ENCODE measurements at places on chromosomes 3 and 15. TPM values are rescaled to one million over a fixed set of nuclear protein-coding genes. Genes with fewer than 3 reads are reported as not detected.

DNA sequence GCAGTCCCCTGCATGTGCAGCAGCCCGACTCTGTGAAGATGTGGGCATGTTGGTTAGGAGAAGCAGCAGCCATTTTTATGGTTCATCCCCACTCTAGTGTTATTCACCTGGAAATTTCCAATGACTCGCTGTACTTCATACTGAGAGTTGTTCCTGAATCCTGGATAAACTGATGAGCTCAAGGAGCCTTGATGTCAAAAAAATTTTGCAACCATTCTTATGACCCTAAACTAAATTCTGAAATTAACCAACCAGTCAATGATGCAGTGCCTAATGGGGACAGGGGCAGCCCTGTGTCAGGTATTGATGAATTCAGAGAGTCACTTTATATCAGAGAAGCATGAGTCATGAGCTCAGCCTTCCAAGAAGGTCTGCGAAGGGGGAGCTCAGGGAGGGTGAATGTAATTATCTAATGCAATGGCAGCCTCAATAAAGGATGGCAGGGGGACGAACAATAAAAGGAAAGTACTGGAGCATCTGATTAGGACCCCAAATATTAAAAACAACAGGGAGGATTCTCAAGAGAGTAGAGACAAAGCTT is 108.4 kb upstream of the VEPH1 start:
- no peak for DNase-seq

DNA sequence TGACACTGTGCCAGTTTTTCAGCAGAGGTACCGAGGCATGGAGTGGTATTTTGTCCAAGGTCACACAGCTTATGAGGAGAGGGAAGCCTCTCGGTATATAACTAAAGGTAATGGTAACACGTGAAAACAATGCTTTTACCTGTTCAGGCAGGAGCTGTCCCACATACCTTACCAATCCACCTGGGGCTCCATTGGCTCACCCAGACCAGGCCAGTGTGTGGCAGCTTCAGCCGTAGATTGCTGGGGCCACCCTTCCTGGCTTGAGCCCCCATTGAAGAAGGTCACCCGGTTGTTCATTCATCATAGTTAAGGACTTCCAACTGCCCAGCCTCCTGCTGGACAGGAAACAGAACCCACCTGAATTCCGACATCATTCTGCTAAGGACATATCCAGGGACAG is 9.2 kb upstream of the RPP14 start:
- DNase-seq = no peak

- DNase-seq = no peak
These were observed 42.8 kb downstream of the CDCP1 start for GRCh38 chr3:45103334-45103733.

DNA sequence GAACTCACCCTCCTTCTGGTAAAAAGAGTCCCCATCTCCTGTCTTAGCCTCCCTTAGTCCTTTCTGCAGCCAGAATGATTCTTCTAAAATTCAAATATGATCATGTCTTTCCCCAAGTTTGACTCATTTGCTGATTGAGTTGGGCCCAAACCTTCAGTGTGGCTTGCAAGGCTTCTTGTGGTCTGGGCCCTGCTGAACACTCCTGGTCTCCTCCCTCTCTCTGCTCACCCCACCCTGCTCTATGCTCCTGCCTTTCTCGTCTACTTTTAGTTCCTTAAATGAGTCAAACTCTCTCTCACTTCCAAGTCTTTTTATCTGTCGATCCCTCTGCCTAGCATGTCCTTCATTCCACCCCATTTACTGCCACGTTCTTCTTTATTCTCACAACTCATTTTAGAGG is 72.6 kb downstream of the CCR1 start:
- no peak for DNase-seq

GRCh38 chr3:62277986-62278385 is 95.4 kb downstream of the FEZF2 start:
- no peak for DNase-seq

DNA sequence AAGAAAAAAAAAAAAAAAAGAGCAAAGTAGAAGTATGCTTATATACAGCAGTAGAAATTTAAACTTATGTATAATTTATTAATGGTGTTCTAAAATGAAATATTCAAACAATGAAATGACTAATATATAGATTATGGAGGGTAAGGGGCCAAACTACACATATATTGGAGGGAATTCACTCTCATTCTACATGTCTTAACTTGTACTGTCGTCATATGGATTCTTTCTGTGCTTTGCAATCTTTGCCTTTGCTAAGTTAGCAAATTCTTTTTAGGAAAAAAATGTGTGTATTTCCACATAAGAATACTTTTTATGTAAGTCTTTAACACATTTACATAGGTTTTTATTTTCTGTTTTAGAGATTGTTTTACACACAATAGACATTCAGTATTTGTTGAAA is 118.9 kb upstream of the MBNL1 start:
- DNase-seq = no peak

DNA sequence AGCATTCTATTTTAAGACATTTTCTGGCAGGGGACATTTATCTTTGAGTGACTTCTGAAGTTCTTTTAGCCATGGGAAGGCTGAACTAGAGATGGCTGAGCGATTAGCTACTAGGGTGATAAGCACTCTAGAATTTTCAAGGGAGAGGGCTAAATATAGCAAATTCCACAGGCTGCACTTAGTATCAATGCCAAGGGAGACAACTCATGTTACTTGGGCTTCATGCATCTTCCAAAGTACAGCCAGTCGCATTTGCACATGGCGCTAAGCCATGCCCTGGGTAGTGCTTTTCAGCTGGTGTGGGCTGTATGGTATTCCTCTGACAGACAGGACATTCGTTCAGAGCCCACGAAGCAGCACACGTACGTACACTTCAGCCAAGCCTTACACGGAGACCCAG is 69.6 kb downstream of the RYR3 start:
- DNase-seq = no peak

DNA sequence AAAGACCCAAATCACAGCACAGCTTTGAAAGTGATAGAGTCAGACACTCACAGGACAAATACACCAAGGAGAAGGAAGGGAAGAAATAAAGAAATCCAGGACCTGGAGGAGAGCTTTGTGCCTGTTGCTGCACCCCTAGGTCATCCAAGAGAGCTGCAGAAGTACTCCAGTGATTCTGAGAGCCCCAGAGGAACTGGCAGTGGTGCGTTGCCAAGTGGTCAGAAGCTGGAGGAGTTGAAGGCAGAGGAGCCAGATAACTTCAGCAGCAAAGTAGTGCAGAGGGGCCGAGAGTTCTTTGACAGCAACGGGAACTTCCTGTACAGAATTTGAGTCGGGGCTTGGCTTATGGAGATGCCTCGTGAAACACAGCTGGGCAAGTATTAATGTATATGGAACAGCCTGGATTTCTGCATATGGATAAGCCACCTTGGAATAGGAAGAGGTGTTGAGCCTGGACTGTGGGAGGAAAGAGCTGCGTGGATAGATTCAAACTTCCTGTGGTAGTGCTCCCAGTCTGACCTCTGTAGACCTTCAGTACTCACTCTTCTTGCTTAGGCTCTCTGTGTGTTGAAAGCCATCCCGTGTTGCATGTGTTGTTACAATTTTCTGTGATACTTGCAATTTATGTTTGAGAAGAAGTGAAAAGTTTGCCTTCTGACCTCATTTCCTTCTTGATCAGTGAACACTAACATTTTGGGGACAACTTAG is 6.1 kb downstream of the NGRN start:
- no peak for DNase-seq

DNA sequence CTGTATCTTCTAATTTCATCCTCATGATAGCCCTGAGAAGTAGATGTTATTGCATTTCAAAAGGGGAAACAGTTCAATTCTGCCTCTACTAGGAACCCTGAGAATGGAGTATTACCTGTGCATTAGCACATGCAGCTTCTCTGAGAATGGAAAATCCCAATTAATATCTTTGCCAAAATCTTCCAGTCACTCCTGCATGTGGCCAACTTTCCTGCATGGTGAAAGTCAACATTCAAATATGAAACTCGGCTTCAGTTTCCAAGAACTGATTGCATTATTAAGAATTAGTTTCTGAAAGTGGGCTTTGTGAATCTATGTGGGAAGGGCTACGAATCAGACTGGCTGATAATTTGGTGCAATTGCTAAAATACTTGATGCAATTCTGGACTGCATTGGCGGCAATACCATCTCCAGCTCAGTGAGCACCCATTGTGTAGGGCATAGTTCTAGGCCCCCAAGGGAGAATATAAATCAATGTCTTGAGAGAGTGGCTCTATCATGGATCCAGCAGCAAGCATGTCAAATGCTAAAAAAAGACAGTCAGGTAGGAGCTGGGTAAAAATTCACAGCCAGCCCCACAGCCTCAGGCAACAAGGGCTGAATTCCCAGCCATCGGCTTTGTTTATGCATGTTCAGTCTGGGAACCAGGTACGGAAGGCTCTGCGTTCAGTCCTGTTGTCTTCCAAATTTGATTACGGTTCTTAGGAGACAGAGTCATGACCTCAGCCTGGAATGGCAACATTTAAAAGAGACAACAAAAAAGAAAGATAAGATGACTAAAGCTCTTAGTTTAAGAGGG is 18.8 kb upstream of the BCL6 start:
- no peak for DNase-seq

- DNase-seq = no peak
These were observed 252.0 kb downstream of the UBE2E2 start for GRCh38 chr3:23455084-23455483.

- no peak for DNase-seq
These were observed 36.2 kb upstream of the ACTL6A start for GRCh38 chr3:179526482-179526881.

GRCh38 chr3:171965067-171965712 is 74.2 kb upstream of the FNDC3B start:
- no peak for DNase-seq

MITF gene
- total RNA-seq = 16.5 TPM

CD200 gene
- total RNA-seq = not detected

TMEM45A gene
- total RNA-seq = 48.5 TPM

RHCG gene
- total RNA-seq = not detected

Measured in SJSA1 (cell line).